Placental pericyte (primary cell): ENCODE measurements at places on chromosomes 1 and 21. TPM values are rescaled to one million over a fixed set of nuclear protein-coding genes. Genes with fewer than 3 reads are reported as not detected.

CHI3L2 gene
- not detected in 2 replicates for total RNA-seq

CDK18 gene
- 0.14 and 0.22 TPM in 2 replicates for total RNA-seq

CLCA1 gene
- total RNA-seq = 0.22 TPM in 1 of 2 replicates, not detected in the other

LCK gene
- not detected in 2 replicates for total RNA-seq

TGFB2 gene
- total RNA-seq = 15.2 and 18.6 TPM in 2 replicates

B3GALT5 gene
- 1.1 and 2.6 TPM in 2 replicates for total RNA-seq

L1TD1 gene
- 0.14 TPM in 1 of 2 replicates, not detected in the other for total RNA-seq

KRTAP12-1 gene
- not detected in 2 replicates for total RNA-seq

NPR1 gene
- 0.14 and 0.88 TPM in 2 replicates for total RNA-seq

HSPA6 gene
- total RNA-seq = 0.29 and 0.88 TPM in 2 replicates

TNFAIP8L2 gene
- total RNA-seq = not detected in 2 replicates

LCE1D gene
- not detected in 2 replicates for total RNA-seq

CYP4A22 gene
- total RNA-seq = not detected in 2 replicates

FMO1 gene
- total RNA-seq = not detected in 2 replicates

NUF2 gene
- total RNA-seq = 0.22 and 27.2 TPM in 2 replicates

NCMAP gene
- not detected in 2 replicates for total RNA-seq

EDARADD gene
- under 0.01 and 0.43 TPM in 2 replicates for total RNA-seq

RAP1GAP gene
- total RNA-seq = 0.22 TPM in 1 of 2 replicates, not detected in the other
